ENCODE measurements at places on chromosomes 2 and 18.

DNA sequence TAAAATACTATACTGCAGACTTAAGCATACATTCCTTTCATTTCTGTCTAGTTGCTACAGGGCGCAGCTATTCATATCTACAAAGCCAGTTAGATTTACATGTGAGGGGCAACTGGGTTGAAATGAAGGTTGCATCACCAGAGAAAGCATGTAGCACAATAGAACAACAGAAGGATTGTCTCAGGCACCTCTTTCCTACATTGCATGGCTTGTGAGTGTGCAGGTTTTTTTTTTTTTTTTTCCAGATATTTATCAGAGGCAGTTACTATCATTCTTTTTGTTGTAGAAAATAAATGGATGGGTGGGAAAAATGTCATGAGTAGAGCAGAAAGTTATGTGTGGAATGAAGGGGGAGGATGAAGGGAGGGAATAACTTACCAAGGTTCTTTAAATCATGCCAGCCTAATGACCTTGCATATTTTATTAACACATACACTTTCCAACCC, 86.8 kb downstream of the ERBB4 start:
- peak; percentile 93 for DNase-seq

DNA sequence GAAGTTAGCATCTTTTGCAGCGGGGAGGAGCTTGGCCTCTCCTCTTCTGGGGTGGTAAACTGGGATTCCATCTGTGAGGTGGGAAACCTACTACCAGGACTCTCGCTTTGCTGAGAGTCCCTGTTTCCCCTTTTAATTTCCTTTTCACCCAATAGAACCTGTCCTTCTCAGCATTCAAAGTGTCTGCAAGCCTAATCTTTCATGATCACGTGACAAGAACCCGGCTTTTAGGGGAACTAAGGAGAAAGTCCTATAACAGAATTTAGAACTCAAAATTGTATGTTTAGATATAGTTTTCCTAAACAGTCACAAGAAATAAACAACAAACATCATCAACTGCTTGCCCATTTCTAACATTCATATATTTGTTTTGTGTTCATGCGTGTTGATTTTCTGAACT, 103.6 kb upstream of the CDH19 start:
- no peak for DNase-seq

- DNase-seq = no peak
These were observed 40.1 kb upstream of the NDUFV2 start for GRCh38 chr18:9062418-9062751.

GRCh38 chr2:72926368-72926767, 9.0 kb downstream of the EMX1 start:
- DNase-seq = no peak

DNA sequence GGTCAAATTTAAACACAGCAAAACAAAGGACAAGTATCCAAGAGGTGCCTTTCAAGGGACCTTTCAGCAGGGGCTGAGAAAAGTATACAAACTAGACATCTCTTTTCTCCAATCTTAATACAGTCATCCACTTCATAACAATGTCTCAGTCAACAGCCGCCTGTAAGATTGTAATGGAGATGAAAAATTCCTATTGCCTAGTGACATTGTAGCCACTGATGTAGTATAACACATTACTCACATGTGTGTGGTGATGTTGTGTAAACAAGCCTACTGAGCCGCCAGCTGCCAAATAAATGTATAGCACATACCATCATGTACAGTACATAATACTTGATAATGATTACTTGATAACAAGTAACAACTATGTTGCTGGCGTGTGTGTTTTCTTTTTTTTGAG, 31.0 kb downstream of the VIT start:
- DNase-seq = no peak

GRCh38 chr2:33859811-33860461, 260.8 kb upstream of the FAM98A start:
- no peak for DNase-seq
